HCEC 1CT (cell line): ENCODE measurements at places on chromosomes 2 and 18.

DNA sequence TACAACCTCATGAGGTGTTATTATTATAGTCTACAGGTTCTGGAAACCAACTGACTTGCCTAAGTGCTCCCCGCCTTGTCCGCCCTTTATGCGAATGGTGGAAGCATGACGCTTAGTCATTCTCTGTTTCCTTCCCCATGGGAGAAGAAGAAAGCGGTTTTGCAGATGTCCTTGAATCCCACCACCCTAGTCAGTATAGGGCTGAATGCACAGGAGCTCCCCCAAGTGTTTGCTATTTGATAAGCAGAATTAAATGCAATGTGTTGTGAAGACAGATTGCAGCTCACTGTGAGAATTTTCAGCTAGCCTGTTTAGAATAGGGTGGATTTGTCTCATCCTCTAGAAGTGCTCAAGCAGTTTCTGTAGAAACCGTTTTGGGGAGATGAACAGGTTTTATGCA is 652.0 kb downstream of the DCC start:
- DNase-seq, result no peak

DNA sequence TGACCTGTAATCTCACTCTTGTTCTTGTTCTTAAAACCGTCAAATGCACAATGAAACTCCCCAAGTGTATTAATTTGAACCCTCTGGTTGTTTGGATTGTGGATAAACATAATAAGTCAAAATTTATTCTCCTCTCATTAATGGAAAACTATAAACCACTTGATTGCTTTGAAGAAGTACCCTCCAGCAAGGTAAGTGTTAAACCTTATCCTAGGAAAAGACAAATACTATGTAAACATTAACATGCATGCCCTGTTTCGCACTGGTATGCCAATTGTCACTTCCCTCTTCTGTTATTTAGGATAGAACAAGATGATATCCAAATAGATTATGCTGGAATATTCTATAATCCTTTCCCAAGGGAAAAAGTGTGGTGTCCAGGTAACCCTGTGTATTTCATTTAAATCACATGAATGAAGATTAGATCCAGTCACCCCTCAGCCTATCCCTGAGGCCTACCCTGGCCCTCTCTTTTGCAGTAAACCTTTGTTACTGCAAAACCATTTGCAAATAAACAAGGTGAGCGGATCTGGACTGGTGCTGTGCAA is 1.3 kb downstream of the ADI1 start:
- DNase-seq, result no peak

DNA sequence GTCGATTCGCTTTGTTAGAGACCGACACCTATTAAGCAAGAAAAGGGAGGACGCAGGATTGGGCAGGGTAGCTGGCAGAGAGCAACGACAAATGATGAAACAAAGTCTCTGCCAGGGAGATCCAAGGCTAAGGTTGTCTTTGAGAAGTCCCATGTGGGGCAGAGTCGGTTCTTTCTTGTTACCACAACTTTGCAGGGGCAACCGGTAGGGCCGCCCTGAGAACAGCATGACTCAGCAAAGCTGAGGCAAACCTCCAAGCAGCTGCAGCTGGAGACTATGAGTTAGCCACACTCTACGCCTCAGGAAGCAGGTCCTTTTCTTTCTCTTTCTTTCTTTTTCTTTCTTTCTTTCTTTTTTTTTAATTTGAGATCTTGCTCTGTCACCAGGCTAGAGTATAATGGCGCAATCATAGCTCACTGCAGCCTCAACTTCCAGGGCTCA is 452.3 kb upstream of the ID2 start:
- DNase-seq, result no peak

GRCh38 chr18:74069178-74070050 is 78.2 kb downstream of the FBXO15 start:
- DNase-seq, result no peak

- no peak for DNase-seq
Measured at GRCh38 chr2:46169467-46169866, 127.7 kb upstream of the EPAS1 start.

GRCh38 chr2:102449370-102449974 is 23.6 kb upstream of the SLC9A4 start:
- DNase-seq, result peak; percentile 33

DNA sequence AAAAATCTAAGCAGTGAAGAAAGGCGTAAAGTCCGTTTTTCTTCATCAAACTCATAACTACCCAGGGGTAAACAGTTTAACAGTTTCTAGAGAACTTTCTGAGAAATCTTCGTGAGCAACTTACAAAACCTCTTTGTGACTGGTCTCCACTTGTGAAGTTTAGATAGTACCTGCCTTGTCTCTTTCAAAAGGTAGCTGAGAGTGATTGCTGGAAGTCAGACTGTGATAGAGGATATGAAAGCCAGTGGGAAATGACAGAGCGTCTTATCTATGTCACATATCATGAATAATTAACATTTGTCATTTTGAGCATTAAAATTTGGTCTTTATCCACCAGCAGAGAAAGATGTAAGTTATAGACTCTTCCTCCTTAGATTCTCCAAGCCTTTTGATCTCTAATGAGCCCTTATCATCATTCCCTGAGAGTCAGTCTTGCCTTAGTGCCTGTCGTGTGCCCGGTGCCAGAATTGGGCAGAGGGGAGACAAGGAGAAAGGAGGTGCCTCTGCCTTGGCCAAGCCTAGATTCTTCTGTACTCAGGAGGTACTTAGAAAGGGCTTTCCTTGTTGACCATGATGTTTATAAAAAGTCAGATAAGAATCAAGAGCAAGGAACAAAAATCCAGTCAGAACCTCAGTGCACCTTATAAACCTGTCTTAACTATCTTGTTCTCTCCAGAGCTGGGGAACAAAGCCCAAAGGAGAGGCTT is 205.1 kb upstream of the EPAS1 start:
- no peak for DNase-seq

DNA sequence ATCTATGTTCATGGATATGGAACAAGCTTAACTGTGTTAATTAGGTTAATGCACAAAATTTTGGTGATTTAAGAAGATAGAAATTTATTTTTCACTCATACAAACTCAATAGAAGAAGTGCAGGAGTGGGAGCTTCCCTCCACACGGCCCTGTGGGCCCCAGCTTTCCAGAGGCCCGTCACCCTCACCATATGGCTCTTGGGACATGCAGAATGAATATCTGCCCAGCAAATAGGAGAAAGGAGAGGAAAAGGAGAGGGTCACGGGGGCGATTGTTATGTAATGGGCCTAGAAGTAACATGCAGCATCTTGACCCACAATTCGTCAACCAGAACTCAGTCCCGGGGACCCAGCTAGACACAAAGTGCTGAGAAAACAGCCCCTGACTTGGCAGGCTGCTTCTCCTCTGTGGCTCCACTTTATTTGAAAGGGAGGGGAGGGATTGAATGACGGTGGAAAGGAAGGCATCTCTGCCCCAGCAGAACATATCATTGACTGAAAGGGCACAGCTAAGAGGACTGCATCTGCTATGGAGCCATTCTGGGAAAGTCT is 648.2 kb upstream of the ID2 start:
- DNase-seq, result no peak

GRCh38 chr2:192298664-192299063 is 103.9 kb upstream of the TMEFF2 start:
- DNase-seq, result no peak

DNA sequence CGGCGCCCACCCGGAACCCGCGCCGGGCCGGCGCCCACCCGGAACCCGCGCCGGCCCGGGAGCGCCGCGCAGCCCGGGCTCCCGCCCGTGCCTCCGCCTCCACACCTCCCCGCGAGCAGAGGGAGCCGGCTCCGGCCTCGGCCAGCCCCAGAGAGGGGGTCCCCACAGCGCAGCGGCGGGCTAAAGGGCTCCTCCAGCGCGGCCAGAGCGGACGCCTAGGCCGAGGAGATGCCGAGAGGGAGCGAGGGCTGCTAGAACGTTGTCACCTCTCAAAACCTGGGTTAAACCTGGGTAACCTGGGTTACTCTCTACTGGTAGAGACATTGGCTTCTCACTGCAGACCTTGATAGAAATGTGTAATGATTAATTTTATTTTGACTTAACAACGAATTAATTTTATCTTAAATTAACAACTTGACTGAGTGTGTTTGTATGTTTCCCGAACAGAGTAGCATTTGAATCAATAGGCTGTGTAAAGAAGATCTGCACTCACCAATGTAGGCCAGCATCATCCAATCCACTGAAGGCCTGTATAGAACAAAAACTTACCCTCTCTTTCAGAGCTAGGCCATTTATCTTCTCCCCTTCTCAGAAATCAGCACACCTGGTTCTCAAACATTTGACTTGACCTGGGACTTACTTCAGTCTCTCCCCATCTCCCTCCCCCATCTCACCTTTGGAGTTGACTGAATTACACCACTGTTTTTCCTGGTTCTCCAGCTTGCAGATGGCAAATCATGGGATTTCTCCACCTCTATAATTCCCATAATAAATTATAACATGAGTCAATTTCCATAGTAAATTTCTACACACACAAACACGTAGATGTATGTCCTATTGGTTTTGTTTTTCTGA is 242.7 kb downstream of the ASXL3 start:
- DNase-seq, result no peak

- DNase-seq, result no peak
Measured at GRCh38 chr18:67354091-67354490, 162.4 kb downstream of the DSEL start.

- no peak for DNase-seq
Measured at GRCh38 chr2:112272669-112273068, 2.7 kb upstream of the ZC3H6 start.

DNA sequence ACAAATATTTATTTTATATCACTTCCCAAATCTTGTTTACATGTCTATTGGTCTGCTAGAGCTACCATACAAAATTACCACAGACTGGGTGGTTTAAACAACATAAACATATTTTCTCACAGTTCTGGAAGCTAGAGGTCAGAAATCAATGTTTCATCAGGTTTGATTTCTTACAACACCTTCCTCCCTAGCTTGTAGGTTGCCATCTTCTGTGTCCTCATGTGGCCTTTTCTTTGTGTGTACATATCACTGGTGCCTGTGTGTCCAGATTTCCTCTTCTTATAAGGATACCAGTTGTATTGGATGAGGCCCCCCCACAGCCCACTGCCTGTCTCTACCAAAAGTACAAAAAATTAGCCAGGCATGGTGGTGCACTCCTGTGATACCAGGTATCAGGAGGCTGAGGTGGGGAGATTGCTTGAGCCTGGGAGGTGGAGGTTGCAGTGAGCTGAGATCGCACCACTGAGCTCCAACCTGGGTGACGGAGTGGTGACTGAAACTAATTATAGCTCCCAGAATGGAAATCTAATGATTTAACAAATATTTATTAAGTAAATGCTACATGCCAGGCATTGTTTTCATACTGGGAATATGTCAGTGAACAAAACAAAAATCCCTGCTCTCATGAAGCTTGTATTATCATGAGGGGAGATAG is 13.6 kb downstream of the EML4 start:
- no peak for DNase-seq

GRCh38 chr2:58107803-58108710 is 61.5 kb downstream of the VRK2 start:
- peak; percentile 98 for DNase-seq

DNA sequence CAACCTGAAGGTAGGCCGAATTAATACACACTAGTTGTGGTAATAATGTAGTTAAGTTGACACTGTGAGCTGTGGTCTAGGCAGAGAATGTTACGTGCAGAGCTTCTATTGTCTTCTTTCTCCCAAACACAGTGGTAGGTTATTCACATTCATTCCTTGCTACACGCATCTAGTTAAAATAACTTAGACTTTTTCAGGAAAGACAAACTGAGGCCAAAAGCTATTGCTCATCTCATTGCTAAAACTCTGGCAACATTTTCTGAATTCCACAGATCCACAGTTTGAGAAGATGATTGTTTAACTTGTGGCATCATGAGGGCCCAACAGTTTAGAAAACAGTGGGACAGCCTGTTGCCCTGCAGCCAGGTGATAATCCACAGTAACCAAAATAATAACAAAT is 850.4 kb upstream of the FSHR start:
- no peak for DNase-seq
